ENCODE measurements at places on chromosomes 4 and X. TPM values are rescaled to one million over a fixed set of nuclear protein-coding genes. Genes with fewer than 3 reads are reported as not detected.
A peak's percentile ranks its signal among the peaks of the same experiment; 100 is the strongest.

COX18 gene
- total RNA-seq, result 32.0 TPM

DNA sequence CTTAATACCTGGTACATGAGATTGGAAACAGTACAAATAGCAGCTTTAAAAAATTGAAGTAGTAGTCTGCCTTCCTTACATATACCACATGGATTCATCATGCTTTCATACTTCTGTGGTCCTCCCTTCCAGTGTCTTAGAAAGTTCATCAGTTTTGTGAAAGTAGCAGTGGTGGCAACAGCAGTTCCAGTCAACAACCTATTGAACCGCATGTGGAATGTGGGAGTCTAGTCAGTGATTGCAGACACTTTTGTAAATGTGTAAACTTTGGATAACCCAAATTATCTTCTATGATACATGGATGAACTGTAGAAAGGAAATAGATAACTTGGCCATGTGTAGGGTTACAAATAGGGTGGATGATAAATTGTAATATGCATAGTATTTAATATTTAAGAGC, 34.1 kb downstream of the FNIP2 start:
- no peaks in the 10 kb centered on the region for H3K27me3 ChIP-seq
- no peak for DNase-seq
- no peak overlapping the region for H3K27ac ChIP-seq

PPA2 gene
- total RNA-seq, result 77.1 TPM

GRCh38 chrX:148732743-148733142, 232.3 kb downstream of the AFF2 start:
- no peak overlapping the region for H3K4me3 ChIP-seq
- no peaks in the 10 kb centered on the region for H3K36me3 ChIP-seq
- no peaks in the 10 kb centered on the region for H3K27me3 ChIP-seq
- H3K4me1 ChIP-seq, result no peaks in the 10 kb centered on the region
- no peak for DNase-seq
- H3K27ac ChIP-seq, result no peak overlapping the region

GRCh38 chrX:105821471-105822121, 743 bp upstream of the NRK start:
- H3K36me3 ChIP-seq, result no peaks in the 10 kb centered on the region
- no peaks in the 10 kb centered on the region for H3K4me1 ChIP-seq
- H3K27me3 ChIP-seq, result peaks cover 14% of the 10 kb centered on the region
- H3K27ac ChIP-seq, result no peak overlapping the region

DNA sequence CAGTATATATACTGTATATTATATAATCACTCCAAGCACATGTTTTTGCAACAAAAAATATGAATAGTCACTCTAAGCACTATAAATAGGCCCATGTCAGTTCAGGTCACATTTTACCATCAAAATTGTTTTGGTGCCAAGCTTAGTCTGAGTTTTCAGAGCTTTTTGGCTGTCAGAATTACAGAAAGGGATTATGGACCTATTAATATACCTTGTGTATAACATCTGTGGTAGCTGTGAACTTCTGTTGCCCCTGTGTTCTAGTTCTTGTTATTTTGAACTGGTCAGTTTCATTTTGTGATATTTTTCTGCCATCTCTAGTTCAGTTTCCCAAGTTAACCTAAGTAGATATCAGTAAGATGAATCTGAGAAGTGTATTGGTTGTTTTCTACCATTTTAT, 22.9 kb downstream of the EXOC1 start:
- DNase-seq, result no peak
- peaks cover 36% of the 10 kb centered on the region for H3K36me3 ChIP-seq
- no peak overlapping the region for H3K27ac ChIP-seq
- no peak overlapping the region for H3K4me3 ChIP-seq
- no peaks in the 10 kb centered on the region for H3K27me3 ChIP-seq

DNA sequence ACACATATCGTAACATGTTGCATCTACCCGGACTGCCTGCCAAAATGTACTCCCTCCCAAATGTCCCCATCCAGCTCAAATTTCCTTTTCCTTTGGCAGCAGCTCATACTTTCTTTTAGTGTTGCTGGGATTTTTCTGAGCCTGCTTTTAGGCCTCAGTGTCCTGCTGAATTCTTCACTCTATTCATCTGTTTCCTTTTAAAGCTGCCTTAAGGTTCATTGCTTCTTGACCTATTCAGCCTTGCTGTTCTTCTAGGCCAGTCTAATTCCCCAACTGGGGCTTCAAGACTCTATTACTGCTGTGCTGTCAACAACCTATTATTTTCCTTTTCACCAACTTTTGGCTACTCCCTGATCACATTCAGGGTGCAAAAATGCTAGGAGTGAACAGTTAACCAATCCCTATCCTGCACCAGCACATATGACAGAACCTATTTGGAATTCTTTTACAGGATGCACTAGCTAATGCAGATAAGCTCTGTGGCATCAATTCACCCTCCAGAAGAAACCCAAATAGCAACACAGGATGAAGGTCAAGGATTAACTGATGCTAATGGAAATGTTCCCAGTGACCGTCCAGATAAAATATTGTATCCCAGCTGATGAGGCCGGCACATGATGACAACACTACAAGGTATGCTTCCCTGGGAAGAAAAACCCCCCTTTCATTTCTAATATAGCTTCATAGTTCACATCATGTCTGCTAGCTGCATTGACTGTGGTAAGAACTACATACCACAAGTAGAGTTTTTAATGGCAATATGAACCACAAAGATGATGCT, 114.7 kb upstream of the TTC29 start:
- no peak for DNase-seq
- no peaks in the 10 kb centered on the region for H3K4me1 ChIP-seq
- H3K27me3 ChIP-seq, result no peaks in the 10 kb centered on the region
- H3K36me3 ChIP-seq, result no peaks in the 10 kb centered on the region
- no peak overlapping the region for H3K4me3 ChIP-seq

CLGN gene
- 3.5 TPM for total RNA-seq

DNA sequence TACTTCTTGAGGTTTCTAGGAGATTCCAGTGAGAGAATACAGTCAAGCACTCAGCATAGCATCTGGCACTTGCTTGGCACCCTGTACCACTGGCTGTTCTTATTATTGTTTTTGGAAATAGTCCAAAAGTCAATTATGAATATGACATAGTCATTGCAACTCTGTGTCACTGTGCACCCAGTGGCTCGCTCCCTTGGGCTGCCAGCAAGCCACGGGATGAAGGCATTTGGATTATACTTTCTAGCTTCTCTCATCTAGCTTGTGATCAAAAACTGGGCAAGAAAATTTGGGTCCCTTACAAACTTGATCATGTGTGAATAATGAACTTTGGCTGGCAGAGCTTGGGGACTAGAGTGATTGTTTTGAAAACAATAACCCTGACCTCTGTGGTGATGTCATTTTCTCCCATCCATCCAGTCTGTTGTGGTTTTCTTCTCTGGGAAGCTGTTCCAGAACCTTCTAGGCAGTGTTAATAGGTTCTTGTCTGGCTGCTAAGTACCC, 32.7 kb upstream of the LIMCH1 start:
- DNase-seq, result peak; percentile 50
- H3K4me3 ChIP-seq, result no peak overlapping the region
- H3K36me3 ChIP-seq, result no peaks in the 10 kb centered on the region
- H3K4me1 ChIP-seq, result no peaks in the 10 kb centered on the region
- H3K27me3 ChIP-seq, result no peaks in the 10 kb centered on the region

GRCh38 chrX:123481913-123482851, 250.7 kb downstream of the THOC2 start:
- no peak overlapping the region for H3K4me3 ChIP-seq
- H3K27ac ChIP-seq, result no peak overlapping the region
- H3K36me3 ChIP-seq, result no peaks in the 10 kb centered on the region
- no peaks in the 10 kb centered on the region for H3K27me3 ChIP-seq
- DNase-seq, result no peak
- no peaks in the 10 kb centered on the region for H3K4me1 ChIP-seq

WDR17 gene
- total RNA-seq, result 4.5 TPM

LANCL3 gene
- total RNA-seq, result 0.10 TPM

NXF2B gene
- not detected for total RNA-seq

SLC6A14 gene
- total RNA-seq, result not detected

PABPC5 gene
- total RNA-seq, result 17.4 TPM

FHIP1A gene
- 4.9 TPM for total RNA-seq

DNA sequence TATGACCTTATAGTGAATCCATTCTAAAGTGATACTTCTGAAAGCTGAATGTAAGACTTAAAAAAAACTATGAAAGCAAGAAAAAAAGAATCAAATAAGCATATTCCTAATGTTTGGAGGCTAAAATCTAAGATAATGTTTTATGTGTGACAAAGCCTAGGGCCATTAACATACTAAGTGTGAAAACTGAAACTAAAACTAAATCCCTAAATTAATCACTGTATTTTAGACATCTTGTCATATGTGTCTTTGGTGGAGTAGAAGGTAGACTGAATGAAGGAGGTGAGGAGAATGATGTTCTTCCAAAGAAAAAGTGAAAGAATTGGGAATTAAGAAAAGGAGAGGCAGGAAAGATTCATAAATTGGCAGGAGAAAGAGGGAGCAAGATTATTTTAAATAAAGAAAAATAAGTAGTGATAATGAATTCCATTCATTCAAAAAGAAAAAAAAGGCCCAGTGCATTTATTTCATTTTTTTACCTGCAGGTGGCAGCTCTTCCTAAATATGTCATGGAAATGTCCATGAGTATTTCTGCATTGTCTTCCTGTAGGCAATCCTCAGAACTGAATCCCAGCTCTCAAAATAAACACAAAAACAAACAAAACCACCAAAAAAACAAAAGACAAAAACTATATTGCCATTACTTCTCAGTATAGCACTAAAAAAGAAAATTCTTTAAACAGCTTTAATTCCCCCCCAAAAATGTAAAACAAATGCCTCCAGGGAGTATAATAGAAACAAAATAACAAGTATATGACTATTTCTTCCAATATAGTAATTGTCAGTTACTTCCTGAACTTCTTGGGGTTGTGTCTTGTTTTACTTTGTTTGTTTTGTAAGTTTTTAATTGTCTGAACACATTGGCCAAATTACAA, 17.0 kb upstream of the AP1AR start:
- no peak overlapping the region for H3K4me3 ChIP-seq
- no peaks in the 10 kb centered on the region for H3K36me3 ChIP-seq
- H3K27me3 ChIP-seq, result no peaks in the 10 kb centered on the region
- peaks cover 6% of the 10 kb centered on the region for H3K4me1 ChIP-seq
- no peak for DNase-seq
